ENCODE measurements at places on chromosomes 6 and 20. TPM values are rescaled to one million over a fixed set of nuclear protein-coding genes. Genes with fewer than 3 reads are reported as not detected.

- no peak overlapping the region for H3K27ac ChIP-seq
- no peak for DNase-seq
- no peaks in the 10 kb centered on the region for H3K4me1 ChIP-seq
- H3K36me3 ChIP-seq, result no peaks in the 10 kb centered on the region
- no peaks in the 10 kb centered on the region for H3K27me3 ChIP-seq
- H3K4me3 ChIP-seq, result no peak overlapping the region
These were observed 640.0 kb upstream of the GJE1 start for GRCh38 chr6:141492521-141493284.

- H3K27me3 ChIP-seq, result no peaks in the 10 kb centered on the region
- peak; percentile 61 for DNase-seq
- H3K4me3 ChIP-seq, result no peak overlapping the region
- peak overlapping the region; percentile 87 for H3K27ac ChIP-seq
- peaks cover 35% of the 10 kb centered on the region for H3K4me1 ChIP-seq
These were observed 64.0 kb downstream of the THBS2 start for GRCh38 chr6:169189686-169190085.

DNA sequence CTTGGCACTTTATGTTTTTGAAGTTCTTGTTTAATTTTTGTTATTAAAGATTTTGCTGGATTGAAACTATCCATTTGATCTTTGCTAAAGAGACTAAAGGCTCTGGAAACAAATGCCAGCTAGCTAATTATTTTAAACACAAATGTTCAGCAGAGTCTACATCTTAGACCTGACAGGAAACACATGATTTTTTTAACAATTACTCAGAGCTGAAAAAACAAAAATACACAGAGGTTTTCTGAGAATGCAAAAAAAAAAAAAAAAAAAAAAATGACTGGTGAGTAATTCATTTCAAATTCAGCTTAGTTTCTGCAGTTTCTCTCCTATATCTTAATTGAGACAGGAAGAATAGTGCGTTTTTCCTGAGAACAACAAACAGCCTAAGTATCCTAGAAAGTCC is 448.0 kb downstream of the TENT5A start:
- no peak for DNase-seq
- no peak overlapping the region for H3K4me3 ChIP-seq
- no peaks in the 10 kb centered on the region for H3K27me3 ChIP-seq
- no peak overlapping the region for H3K27ac ChIP-seq
- no peaks in the 10 kb centered on the region for H3K36me3 ChIP-seq

- no peak overlapping the region for H3K27ac ChIP-seq
- H3K4me1 ChIP-seq, result no peaks in the 10 kb centered on the region
- H3K36me3 ChIP-seq, result no peaks in the 10 kb centered on the region
- no peak overlapping the region for H3K4me3 ChIP-seq
These were observed 33.3 kb upstream of the EZR start for GRCh38 chr6:158852312-158853071.

- H3K27me3 ChIP-seq, result no peaks in the 10 kb centered on the region
- H3K4me1 ChIP-seq, result no peaks in the 10 kb centered on the region
- no peaks in the 10 kb centered on the region for H3K36me3 ChIP-seq
- no peak for DNase-seq
- no peak overlapping the region for H3K27ac ChIP-seq
- no peak overlapping the region for H3K4me3 ChIP-seq
These were observed 135.1 kb downstream of the TBXT start for GRCh38 chr6:166032366-166033200.

- H3K4me3 ChIP-seq, result no peak overlapping the region
- H3K27ac ChIP-seq, result no peak overlapping the region
- no peaks in the 10 kb centered on the region for H3K4me1 ChIP-seq
These were observed 20.1 kb upstream of the NOL4L start for GRCh38 chr20:32605167-32605656.

GRCh38 chr6:163485388-163485851 is 70.9 kb downstream of the QKI start:
- no peak for DNase-seq
- no peaks in the 10 kb centered on the region for H3K27me3 ChIP-seq
- no peaks in the 10 kb centered on the region for H3K4me1 ChIP-seq
- no peak overlapping the region for H3K27ac ChIP-seq

DNA sequence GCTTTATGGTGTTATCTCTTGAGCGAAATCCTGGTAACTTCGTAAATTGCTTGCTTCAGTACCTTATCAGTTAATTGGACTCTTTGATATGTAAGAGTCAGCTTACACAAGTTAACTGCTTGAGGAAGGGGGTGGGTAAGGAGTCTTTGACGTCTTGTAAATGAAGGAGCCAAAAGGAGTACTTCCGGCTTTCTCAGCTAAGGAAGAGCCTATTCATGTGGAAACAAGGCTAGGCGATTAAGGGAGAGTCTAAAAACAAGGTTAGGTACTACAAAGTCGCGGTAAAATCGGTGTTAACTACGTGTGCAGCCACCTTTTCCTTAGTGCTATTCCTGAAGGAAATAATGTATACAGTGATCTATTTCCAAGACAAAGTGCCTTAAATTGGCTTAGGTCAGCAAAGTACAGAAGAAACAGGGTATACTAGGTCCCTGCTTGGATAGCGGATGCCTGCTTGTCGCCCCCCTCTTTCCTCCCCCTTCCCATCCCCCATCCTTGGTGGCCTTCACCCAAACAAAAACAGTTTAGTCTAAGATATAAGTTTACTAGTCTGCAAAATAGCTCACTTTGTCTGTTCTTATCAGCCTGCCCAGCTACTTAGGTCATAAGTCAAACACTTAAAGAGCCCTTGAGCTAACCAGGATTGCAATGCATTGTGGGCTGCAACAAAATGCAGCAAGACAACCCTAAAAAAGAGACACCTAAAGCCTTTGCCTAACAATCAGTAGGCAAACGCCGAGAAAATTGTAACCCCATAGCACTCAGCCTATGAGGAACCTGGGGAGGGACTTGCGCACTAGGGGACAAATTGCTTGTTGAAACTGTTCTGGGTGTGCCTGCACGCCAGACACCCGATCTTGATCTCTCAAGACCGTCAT is 147.3 kb downstream of the TRIM27 start:
- no peaks in the 10 kb centered on the region for H3K36me3 ChIP-seq
- H3K27ac ChIP-seq, result no peak overlapping the region
- H3K4me3 ChIP-seq, result no peak overlapping the region
- H3K27me3 ChIP-seq, result peaks cover 8% of the 10 kb centered on the region

- no peak for DNase-seq
- no peak overlapping the region for H3K4me3 ChIP-seq
- H3K27ac ChIP-seq, result no peak overlapping the region
- H3K36me3 ChIP-seq, result no peaks in the 10 kb centered on the region
These were observed 9.9 kb downstream of the ADIG start for GRCh38 chr20:38590676-38591473.

DNA sequence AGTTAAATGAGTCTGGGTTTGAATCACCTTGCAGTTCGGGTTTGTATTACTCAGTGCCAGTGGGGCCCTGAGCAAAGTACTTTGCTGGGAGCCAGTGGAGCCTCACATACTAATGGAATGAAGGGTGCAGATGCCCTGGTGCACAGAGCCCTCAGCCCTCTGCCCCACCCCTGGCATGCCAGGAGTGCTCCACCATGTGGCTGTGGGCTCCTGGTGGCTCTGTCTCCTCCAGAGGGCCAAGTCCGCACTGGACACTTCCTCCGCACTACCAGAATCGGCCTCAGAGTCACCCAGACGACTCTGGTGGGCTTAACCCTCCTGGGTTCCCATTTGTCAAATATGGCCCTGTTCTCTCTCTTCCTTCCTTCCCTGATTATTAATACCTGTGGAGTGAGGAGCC is 94.0 kb downstream of the STK35 start:
- no peak for DNase-seq
- H3K36me3 ChIP-seq, result no peaks in the 10 kb centered on the region
- H3K4me3 ChIP-seq, result no peak overlapping the region
- no peaks in the 10 kb centered on the region for H3K27me3 ChIP-seq

DNA sequence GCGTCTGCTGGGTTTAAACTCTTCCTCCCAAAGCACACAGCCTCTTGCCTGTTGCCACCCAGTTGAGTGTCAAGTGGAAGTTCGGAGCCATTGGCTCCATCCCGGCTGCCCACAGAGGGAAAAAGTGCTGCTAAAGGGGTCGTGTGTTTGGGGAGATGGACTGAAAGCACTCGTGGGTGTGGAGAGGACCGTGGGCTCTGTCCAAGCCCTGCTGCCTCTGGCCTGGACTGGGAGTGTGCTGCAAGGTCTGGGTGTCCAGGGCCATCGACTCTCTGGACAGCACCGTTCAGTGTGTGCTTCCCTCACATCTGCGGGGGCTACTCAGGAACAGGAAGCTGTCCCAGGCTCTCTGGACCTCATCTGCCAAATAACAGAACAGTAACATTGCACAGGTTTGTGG is 269.3 kb downstream of the DLL1 start:
- no peaks in the 10 kb centered on the region for H3K27me3 ChIP-seq
- no peak overlapping the region for H3K4me3 ChIP-seq
- no peaks in the 10 kb centered on the region for H3K36me3 ChIP-seq
- no peaks in the 10 kb centered on the region for H3K4me1 ChIP-seq

DNA sequence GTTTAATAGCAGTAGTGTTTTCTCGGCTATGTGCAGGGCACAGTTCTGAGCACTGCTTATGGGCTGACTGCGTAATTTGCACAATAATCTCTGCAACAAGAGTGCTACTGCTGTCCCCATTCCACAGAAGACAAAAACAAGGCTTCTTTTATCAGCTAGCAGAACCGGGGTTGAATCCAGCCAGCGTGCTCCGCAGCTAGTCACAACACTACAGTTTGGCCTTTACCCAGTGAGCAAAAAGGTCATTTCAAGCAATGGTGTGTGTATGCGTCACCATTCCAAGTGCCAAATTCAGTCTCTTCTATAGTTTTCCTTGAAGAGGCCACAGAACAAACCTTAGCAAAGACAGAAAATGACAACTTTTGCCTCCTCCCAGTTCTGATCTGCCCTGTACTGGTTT is 61.1 kb downstream of the LRFN2 start:
- no peak overlapping the region for H3K27ac ChIP-seq
- H3K4me1 ChIP-seq, result no peaks in the 10 kb centered on the region
- DNase-seq, result no peak
- no peak overlapping the region for H3K4me3 ChIP-seq

DNA sequence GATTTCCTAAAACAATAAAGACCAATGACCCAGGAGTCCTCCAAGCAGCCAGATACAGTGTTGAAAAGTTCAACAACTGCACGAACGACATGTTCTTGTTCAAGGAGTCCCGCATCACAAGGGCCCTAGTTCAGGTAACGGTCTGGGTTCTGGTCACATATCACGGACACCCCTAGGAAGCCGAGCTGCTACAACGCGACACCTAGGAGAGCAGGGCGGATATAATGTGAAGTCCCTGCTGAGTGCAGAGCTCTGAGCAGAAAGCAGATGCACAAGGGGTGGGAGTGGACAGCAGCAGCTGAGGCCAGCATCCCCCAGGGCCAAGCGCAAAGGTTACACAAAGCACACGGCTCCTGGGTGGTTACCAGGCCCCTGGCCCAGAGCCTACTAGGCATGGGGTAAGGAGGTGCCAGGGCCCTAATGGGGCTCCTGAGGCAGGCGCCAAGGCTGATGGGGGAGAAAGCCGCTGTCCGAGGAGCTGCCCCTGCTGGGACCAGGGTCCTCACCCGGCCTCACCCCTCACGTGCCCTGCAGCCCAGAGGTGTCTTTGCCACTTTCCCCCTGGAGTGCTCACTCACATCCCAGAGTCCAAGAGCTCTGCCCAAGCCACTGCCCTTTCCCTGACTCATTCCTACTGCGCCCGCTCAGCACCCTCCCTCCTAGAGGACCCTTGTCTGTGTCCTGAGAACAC is 8.4 kb downstream of the CST7 start:
- no peaks in the 10 kb centered on the region for H3K4me1 ChIP-seq
- no peak overlapping the region for H3K27ac ChIP-seq
- no peak for DNase-seq

DNA sequence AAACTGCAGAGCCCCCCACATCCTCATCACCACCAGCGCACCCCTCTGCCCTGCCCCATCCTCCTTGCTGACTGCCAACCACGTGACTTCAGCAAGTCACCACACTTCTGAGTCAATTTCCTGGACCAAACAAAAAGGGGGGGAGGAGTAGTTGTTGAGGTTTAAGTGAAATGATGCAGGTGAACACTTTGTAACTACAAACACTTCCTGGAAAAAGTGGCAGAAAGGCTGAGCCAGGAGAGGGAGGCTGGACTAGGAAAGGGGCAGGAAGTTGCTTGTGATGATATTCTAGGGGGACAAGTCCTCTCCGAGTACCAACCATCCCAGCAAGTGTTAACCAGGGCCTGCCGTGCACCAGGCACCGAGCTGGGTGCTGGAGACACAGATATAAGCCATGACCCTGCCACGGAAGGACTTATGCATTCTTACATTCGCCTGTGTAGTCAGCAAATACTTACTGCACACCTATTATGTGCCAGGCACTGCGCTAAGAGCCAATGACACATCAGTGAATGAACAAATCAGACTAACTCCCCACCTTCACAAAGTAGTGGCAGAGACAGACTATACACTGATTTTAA is 67.3 kb downstream of the PREX1 start:
- H3K27ac ChIP-seq, result peak overlapping the region; percentile 0
- no peaks in the 10 kb centered on the region for H3K4me1 ChIP-seq
- H3K4me3 ChIP-seq, result no peak overlapping the region

DNA sequence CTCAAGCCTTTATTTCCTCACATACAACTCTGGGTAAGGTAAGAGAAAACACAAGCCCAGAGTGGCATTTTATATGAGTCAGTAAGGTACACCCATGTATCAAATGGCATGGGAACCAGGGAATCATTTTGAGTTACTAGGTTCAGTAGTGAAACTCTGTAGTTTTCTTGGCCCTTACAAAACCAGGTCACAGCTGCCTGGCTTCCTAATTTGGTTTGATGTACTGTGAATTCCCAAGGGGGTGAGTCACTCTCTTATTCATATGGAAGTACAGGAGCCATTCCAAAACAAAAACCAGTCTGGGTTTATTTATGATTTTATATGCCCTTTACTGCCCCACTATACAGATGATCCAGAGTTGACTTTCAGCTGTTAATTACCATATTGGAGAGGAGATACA is 70.7 kb downstream of the PDE7B start:
- DNase-seq, result no peak
- no peaks in the 10 kb centered on the region for H3K36me3 ChIP-seq
- no peaks in the 10 kb centered on the region for H3K4me1 ChIP-seq

DNA sequence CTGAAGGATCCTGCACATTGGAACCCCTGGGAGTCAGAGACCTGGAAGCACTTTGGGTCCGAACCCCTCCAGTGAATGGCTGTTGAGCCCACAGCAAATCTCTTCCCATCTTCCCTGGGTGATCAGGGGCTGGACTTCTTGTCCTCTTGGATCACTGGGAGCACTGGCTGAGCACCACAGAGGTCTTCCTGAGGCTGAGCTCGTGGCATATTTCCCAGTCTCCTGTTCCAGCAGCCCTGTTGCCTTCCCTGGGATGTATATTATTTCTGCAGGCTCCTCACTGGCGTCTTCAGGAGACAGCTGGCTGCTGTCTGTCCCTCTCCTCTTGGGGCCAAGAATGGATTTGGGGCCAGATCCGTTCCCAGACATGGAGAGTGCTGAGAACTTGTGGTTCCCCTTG is 43.4 kb downstream of the PTK7 start:
- H3K4me1 ChIP-seq, result peaks cover 2% of the 10 kb centered on the region
- H3K4me3 ChIP-seq, result no peak overlapping the region
- no peak overlapping the region for H3K27ac ChIP-seq
- no peaks in the 10 kb centered on the region for H3K27me3 ChIP-seq
- H3K36me3 ChIP-seq, result no peaks in the 10 kb centered on the region
- no peak for DNase-seq

Gene F13A1
- 91.9 TPM for total RNA-seq

Gene CRYBG1
- total RNA-seq, result 6.5 TPM

Gene SYNDIG1
- total RNA-seq, result 13.7 TPM

Gene CEP162
- 11.7 TPM for total RNA-seq

Gene COX4I2
- total RNA-seq, result 61.4 TPM

Gene SLC52A3
- 3.0 TPM for total RNA-seq

Gene DPPA5
- total RNA-seq, result not detected

Gene RHAG
- not detected for total RNA-seq

Gene SNX5
- total RNA-seq, result 32.7 TPM

Gene ALDH8A1
- not detected for total RNA-seq

Gene MTFR2
- total RNA-seq, result not detected

Gene RAMACL
- total RNA-seq, result not detected

Measured in ascending aorta (tissue), 2 donors.